ENCODE measurements at places on chromosomes 12 and 14.

GRCh38 chr14:65169351-65169750 is 67.0 kb upstream of the MAX start:
- DNase-seq: peak; percentile 80

- DNase-seq: peak; percentile 62
Measured at GRCh38 chr12:11731455-11731854, 82.0 kb downstream of the ETV6 start.

DNA sequence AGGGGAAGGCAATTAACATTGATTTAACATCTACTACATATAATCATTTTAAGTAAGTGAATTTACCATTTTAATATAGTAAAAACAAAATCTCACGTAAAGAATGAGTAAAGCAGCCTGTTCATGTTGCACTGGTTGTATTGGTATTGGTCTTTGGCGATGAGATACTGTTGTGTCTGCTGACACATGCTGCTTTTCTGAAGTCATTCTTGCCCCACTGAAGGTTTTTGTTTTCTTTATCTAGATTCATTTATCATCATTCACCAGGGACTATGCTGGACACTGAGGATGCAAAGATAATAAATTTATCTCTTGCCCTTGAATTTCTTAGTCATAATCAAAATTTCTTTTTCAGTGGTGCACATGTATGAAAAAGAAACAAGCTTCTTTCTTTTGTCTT is 246.2 kb upstream of the NPAS3 start:
- DNase-seq: no peak

DNA sequence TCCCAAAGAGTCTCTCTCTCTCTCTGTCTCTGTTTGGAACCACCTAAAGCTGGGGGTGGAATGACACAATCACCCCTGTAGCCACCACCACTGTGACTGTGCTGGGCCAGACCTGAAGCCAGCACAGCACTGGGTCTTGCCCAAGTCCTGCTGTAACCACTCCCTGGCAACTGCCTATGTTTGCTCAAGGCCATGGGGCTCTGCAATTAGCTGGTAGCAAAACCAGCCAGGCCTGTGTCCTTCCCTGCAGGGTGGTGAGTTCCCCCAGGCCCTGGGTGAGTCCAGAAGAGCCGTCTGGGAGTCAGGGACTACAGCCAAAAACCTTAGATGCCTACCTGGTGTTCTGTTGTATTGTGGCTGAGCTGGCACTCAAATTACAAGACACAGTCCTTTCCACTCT is 50.8 kb downstream of the DGLUCY start:
- DNase-seq: no peak

- DNase-seq: no peak
Measured at GRCh38 chr12:43858991-43859390, 23.1 kb downstream of the TMEM117 start.

GRCh38 chr12:124497039-124497438 is 70.4 kb downstream of the NCOR2 start:
- DNase-seq: peak; percentile 80

DNA sequence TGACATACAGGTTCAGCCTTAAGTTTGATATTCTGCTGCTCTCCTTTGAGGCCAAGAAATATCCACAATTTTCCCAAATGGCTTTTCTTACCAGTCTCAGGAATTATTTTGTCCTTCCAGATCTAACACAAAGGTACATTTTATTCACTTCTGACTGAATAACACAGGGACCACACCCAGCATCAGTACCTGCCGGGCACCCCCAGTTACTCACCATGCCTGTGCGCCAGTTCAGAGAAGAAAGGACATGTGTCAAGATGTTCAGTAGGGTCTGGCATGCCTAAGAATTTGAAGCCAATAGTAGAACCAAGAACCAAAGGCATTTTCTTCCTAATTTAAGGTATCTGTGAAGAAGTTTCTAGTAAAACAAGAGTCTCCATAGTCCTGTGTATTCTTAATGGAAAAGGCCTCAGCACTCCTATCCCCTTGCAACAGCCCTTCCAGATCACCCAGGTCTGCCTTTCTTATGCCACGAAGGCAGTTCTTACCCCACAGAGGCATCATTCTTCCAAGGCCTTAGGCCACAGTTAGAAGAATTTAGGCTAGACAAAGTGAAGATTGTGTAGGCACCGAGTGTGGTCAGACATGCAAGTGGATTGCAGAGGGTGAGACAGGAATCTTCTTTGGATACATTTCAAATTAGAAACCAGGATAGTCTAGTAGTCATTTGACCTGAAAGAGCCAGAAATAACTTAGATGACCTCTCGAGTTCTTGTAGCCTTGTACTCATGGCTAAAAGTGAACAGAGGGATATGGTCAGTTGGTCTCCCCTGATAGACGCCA is 140.1 kb upstream of the HIF1A start:
- DNase-seq: peak; percentile 91

GRCh38 chr14:71473843-71474242 is 458.4 kb upstream of the RGS6 start:
- DNase-seq: no peak

GRCh38 chr14:89489761-89490437 is 72.9 kb upstream of the FOXN3 start:
- peak; percentile 35 for DNase-seq

DNA sequence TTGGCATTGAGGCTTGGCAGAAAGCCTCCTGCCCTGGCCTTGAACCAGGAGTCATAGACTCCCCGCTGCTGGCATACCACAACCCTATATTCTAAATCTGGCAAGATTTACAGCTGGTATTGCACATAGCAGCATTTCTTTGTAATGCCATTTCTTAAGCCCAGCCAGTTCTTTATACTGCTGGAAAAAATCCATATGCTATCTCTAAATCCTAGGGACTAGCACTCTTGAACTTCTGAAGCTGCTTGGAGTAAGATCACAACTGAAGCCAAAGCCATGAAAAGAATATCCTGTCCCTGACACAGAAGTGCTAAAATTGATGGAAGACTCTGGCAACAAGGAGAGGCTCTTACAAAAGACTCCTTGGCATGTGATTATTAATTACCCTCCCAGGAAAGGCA is 89.3 kb downstream of the KCNC2 start:
- peak; percentile 3 for DNase-seq

DNA sequence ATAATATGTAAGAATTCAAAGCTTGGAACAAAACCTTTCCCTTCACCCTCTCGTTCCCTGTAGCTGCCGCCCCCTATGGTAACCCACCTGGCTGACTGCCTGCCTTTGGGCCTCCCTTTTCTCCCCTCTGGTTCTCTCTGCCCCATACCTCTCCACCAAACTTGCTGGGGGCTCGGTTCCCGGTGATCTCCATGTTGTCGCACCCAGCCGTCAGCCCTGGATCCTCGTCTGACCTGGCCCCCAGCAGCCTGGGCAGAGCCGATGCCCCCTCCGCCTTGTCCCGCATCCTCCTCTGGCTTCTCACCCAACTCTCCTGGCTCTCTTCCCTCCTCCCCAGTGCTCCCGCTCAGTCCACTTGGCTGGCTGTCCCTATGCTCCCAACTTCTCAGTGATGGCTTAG is 4.5 kb downstream of the CYP46A1 start:
- DNase-seq: no peak

- no peak for DNase-seq
Measured at GRCh38 chr12:94218233-94218632, 69.9 kb downstream of the PLXNC1 start.

- DNase-seq: no peak
Measured at GRCh38 chr12:33828326-33828725, 194.0 kb upstream of the ALG10 start.

DNA sequence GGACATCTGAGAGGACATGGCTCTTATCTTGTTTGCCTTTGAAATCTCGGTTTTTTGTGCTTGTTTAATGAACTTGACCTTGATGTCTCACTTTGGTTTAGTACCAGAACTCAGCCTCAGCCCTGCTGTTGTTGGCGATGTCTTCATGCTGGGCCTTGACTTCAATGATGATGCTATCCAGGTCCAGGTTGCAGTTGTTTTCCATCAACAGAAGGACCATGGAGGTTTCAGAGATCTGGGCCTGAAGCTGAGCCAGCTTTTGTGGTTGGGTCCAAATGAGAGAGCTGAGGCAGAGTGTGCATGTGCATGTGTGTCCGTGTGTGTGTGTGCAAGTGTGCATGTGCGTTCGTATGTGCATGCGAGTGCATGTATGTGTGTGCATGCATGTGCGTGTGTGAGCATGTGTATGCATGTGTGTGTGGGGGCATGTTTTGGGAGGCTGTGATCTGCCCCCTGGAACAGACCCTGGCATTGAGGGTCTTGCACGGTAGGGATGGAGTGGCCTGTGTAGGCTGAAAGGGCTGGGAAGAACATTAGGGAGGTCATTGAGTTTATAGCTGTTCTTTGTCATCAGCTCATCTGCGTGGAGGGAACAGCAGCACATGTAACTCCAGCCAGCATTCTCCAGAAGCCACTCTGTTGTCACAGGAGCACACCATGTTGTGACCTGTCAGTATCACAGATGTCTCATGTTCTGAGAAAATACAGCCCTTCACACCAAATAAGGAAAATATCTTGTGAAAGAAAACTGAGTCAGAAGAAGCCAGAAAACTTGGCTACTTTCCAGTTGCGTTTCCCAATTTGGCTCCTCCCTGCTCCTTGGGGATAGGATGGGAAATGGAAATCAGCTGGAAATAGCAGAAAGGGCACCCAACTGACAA is 10.0 kb upstream of the KRT82 start:
- peak; percentile 80 for DNase-seq

- DNase-seq: no peak
Measured at GRCh38 chr14:46653031-46653755, 1.6 kb upstream of the RPL10L start.

- DNase-seq: no peak
Measured at GRCh38 chr14:38150075-38150474, 57.6 kb upstream of the SSTR1 start.

DNA sequence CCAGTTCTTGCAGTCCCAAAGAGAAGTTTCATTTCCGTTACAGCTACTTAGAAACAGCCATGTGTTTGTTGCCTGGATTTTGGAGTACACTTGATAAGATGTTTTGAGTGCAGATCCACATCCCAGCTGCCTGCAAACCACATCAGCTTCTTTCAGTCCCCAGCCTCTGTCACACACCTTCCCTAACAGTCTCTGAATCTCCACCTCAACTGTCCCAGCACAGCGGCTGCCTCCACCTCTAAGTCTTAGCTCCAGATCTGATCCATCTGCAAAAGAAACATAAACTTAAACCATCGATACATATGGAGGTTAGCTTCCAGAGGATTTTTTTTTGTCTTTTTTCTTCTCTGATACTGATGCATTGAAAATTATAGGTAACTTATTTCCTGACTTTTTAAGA is 8.4 kb downstream of the CD163 start:
- DNase-seq: no peak

DNA sequence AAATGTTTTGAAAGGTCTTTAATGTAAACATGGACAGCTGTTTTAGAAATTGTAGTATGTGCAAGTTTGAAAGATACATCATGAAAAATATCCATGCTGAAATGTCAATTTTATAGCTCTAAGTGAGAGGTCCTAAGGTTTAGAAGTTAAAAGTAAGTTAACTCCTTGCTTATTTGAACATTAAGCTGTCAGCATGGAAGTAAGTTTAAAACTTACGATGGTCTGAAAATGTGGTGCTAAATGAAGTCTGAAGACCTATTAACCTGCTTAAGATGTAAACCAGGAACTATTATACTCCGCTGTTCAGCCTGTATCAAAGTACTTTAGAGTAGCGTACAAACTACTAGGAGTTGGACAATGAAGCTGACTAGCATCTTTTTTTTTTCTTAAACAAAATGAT is 1082.4 kb downstream of the TMTC2 start:
- DNase-seq: no peak

- peak; percentile 65 for DNase-seq
Measured at GRCh38 chr12:40105515-40106201, at the start of gene SLC2A13. SLC2A13 (minus strand) TSS chr12:40106081; CDS start chr12:40105808, 273 bp downstream.

- no peak for DNase-seq
Measured at GRCh38 chr14:74195623-74196022, 43.6 kb upstream of the VSX2 start.

- no peak for DNase-seq
Measured at GRCh38 chr14:22845821-22846625, 9.6 kb downstream of the MMP14 start.

GRCh38 chr12:109997393-109997792 is 1.2 kb upstream of the GIT2 start:
- no peak for DNase-seq

DNA sequence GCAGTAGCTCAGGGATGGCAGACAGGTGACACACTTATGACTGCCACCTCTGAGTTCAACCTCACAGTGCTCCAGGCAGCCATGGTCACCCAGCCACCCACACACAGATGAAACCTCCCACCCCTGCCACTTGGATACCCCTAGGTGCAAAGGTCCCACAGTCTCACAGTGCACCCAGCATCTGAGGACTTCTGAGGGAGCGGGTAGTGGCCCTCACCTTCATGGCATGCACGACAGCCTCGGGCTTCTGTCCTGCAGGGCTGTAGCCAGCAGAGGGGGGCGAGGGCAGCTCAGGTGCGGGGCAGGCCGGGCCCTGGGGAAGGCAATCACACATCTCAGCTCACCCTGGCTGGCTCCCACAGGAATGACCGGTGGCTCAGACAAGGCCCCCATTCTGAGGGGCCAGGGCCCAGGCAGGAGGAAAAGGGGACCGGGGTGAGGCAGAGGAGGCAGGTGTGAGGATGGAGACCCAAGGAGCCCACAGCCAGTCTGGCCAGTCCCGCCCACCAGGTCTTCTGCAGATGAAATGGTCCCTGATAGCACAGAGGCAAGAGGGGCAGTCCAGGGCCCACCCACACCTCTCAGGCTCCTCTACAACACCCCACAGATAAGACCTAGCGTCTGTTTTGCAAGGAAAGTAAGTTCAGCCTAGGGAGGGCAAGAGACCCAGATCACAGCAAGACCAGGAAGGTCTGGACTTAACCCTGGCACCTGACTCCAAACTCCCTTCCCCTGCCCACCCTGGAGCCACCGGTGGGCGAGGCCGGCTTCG is 35.8 kb downstream of the CCNK start:
- no peak for DNase-seq

DNA sequence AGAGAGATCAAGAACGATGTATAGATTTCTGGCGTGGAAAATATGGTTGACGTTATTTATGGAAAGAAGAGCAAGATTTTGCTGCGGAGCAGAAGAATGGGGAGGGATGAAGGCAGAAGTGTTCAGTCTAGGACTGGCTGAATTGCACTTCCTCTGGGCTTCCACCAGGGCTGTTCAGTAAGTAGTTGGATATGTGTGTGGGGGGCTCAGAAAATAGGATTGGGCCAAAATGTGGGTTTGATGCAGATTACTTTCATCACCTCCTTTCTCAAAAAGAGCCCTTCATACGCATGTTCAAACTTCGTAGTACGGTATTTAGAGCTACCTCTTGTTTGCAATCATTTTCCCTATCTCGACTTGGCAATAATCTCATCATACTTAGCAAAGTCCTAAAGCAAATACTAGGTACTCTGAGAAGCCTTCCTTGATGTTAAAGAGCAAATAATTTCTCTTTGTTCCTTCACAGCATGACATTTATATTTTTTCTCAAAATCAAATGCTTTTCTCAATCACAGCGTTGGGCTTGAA is 349.4 kb downstream of the NELL2 start:
- DNase-seq: no peak

DNA sequence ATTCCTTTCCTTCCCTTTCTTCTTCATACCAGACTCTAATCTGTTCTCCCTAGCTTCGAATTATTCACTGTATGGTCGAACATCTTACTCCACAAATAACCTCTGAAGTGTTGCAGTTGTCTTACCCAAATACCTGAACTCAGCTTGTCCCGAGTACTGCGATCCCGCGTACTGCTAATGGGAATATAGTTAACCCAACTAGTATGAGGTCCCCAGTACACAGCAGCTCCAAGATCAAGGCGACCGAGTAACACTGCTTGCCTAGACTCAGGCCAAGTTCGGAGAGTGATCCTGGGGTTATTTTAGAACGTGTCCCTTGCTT is 462 bp upstream of the ETNK1 start:
- DNase-seq: no peak
